Bronchus fibroblast of lung (primary cell): ENCODE measurements at places on chromosomes 6 and 20. TPM values are rescaled to one million over a fixed set of nuclear protein-coding genes. Genes with fewer than 3 reads are reported as not detected.

Gene HRH3
- not detected in 2 replicates for total RNA-seq

Gene HLA-F
- not detected in 2 replicates for total RNA-seq

Gene RNF5
- total RNA-seq, result 74.6 and 80.7 TPM in 2 replicates

Gene NKAPL
- total RNA-seq, result 0.89 and 1.3 TPM in 2 replicates

Gene CALHM6
- total RNA-seq, result 1.8 and 2.2 TPM in 2 replicates

Gene TNF
- not detected in 2 replicates for total RNA-seq

Gene EMILIN3
- total RNA-seq, result 0.30 and 0.34 TPM in 2 replicates
